Hematopoietic multipotent progenitor cell (in vitro differentiated cells): ENCODE measurements at places on chromosomes 6 and 20.

GRCh38 chr20:33656010-33656782 is 5.9 kb upstream of the C20orf144 start:
- DNase-seq = no peak

GRCh38 chr6:12479881-12480280 is 189.7 kb downstream of the EDN1 start:
- no peak for DNase-seq

DNA sequence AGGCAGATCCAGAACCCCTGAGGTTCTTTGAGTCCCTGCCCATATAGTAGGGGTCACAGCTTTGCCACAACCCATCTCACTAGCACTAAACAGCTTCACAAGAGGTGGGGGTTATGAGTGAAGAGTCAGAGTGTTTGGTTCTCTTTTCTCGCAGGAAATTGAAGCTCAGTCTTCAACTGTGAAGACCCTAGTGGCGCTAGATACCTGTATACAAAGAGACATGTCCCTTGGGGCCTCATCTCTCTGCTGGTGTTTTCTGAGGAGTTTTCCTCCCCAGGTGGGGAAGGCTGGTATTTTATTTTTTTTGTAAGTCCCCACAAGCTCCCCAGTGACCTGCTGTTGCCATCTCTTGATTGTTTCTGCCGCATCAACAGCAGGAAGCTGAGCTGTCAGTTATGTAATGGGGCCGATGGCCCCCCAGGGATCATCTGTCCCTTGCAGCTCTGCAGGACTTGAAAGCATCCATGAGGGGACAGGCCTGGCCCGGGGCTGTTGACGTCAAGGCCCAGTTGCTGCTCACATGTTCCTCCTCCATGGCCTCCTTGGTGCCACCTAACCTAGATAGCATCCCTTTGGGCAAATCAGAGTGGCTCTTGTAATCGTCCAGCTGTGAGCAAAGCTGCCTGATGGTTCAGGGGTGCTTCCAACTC is 23.1 kb downstream of the STK35 start:
- no peak for DNase-seq

GRCh38 chr20:47073766-47074475 is 179.3 kb downstream of the EYA2 start:
- DNase-seq = no peak

DNA sequence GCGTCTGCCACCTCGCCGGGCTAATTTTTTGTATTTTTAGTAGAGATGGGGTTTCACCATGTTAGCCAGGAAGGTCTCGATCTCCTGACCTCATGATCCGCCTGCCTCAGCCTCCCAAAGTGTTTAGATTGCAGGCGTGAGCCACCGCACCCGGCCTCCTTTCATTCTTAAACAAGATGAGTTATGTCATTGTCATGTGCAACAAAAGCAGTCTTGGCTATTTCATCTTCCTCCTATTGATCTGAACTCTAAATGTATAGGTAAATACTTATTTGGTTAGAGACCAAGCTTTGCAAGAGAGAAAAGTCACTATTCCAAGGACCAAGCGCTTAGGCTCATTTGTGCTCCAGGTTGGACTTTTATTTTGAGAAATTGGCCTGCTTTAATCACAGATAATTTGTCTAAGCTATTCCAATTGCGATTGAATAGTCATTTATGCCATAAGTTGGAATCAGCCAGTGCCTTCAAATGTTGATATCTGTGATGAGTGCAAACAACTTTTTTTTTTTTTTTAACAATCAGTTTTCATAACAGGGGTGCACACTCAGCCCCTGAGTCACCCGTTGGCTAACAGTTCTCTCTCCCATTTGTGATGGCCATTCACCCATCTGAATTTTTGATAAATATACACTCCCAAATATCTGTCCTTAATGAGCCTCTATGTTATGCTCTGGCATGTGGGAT is 167.3 kb downstream of the BCAS1 start:
- DNase-seq = no peak

DNA sequence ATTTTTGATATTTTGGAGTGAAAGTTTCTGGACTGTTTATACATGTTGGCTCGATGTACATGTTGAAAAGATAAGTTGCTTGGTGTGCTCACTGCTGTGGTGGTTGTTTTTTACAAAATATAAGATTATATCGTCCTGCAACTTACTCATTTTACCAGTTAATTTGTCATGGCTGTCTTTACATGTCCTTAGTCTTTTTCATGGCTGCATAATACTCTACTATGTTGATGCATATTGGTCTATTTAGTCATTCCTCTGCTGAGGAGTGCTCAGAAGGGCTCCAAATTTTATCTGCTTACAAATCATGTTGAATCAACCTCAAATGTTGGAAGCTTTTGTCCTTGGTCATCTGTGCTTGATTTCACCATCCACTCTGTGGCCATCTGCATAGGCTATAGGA is 164.6 kb downstream of the BCKDHB start:
- no peak for DNase-seq

GRCh38 chr6:104589940-104590339 is 269.8 kb downstream of the HACE1 start:
- no peak for DNase-seq

GRCh38 chr6:154732538-154733182 is 556 bp upstream of the SCAF8 start:
- no peak for DNase-seq

DNA sequence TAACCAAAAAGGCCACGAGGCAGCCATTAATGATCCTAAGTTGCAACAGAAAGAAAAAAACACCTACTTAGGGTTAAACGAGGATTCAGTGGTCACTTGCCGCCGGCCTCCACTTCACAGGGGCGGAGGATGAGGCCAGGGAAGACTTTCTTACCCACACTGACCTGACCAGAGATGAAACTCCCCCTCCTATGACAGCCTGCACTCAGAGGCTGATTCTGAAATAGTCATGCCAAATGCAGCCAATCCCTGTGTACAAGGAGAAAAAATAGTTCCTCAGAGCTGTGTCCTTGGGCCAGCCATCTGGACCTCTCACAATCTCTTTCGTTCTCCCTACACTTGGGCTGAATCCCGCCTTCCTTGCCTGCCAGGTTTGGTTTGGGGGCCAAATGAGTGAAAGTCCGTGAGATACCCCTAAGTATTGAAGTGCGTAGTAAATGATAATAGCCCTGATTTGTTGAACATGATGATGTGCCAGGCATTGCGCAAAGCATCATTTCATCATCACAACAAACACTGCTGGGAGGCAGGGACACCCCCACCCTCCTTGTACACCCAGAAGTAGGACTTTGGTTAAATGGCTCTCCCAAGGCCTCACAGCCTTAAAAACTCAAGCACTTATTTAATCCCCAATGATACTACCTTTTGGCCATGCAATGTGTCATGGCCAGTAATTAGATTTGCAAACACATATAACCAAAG is 3.2 kb upstream of the IRF4 start:
- DNase-seq = no peak

GRCh38 chr6:91279740-91280493 is 693.0 kb upstream of the MAP3K7 start:
- DNase-seq = no peak

DNA sequence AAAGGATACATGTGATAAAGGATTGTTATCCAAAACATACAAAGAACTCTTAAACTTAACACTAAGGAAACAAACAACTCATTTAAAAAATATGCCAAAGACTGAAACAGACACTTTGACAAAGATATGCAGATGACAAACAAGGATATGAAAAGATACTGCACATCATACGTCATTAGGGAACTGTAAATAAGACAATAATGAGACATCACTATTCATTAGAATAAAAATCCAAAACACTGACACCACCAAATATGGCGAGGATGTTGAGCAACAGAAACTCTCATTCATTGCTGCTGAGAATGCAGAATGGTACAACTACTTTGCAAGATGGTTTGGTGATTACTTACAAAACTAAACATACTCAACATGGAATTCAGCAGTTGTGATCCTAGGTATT is 156.5 kb upstream of the FOXA2 start:
- DNase-seq = no peak

- DNase-seq = no peak
These were observed 329.1 kb upstream of the SOX4 start for GRCh38 chr6:21264288-21265033.

GRCh38 chr20:11712639-11713160 is 205.0 kb upstream of the BTBD3 start:
- no peak for DNase-seq

- DNase-seq = no peak
These were observed 150.4 kb upstream of the QKI start for GRCh38 chr6:163263998-163264661.

DNA sequence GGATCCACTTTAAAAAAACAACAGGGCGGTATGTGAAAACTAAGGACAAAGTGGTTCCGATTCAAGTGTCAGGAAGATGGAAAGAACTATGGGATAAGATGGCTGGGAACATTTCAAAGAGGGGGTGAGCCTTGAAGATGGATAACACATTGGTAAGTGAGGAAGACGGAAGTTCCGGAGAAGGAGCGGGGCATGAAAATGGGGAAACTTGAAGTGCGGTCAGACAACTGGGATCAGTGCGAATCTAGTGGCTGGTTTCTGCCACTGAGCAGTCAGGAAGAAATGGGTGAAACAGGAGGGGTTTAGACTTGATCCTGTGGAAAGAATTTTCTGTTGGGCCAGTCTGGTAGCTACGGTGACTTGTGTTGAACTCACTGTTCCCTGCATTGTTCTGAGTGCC is 1.2 kb downstream of the NAA20 start:
- DNase-seq = no peak

DNA sequence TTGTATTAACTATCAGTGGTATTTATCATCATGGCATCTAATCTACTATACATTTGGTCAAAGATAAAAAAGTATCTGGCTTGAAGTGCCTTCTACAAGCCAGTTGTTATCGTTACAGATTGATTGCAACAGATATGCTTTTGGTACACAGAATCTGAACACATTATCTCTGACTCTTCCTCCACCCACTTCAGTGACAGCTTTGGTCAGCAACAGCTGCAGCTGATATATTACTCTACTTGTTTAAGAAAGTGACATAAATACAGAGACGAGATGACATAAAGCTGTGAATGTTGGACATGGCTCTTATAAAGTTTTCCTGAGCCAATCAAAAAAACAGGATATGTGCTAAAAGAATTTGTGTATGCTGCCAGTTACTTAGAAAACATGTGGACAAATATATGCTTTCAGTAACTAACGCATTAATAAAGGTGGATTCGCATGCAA is 77.6 kb downstream of the HIVEP2 start:
- DNase-seq = no peak

DNA sequence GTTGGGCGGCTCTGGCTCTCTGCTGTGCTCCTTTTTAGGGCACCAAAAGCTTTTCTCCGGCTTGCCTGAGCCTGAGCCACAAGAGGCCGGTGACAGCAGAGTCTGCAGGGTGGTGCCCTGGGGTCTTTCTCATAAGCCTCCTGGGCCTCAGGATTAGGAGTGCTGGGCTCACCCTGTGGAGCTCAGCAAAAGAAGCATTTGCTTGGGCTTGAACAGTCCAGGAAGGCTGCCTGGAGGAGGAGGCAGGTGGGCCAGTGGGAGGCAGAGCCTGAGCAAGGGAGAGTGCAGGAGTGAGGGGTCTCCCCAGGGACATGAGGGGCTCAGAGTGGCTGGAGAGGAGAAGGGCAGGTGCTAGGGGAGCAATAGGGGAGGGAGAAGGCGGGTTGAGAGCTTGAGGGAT is 32.9 kb upstream of the MRGBP start:
- no peak for DNase-seq

DNA sequence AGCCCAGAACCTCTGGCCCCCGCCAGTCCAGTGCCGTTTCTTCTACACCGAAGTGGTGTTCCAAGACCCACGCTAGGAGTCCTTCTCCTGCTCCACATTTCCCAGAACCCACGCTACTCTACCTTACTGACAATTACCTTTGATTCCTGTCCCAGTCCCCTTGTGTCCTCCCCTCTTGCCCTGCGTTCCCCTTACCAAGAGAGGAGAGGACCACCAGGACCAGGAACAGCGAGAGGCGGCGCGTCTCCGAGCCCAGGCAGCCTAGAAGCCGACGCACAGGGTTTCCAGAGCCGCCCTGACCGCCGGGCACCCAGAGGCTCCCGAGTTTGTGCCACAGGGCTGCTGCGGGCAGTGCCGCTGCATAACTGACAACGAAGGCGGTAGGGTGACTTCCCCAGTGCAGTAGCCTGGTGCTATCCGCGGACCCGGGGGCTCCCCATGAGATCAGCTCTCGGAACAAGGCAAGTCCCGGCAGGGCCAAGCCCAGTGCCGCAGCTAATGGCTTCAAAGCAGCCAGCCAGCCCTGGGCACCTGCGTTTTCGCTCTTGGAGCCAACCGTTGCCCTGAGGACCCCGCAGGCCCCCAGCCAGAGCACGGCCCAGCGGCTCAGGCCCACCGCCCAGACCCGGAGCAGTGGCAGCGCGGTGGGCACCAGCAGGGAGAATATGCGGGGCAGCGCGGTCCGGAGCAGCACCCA is 512 bp downstream of the TAP1 start:
- peak; percentile 51 for DNase-seq

GRCh38 chr20:35496481-35496880 is 33.0 kb downstream of the C20orf173 start:
- DNase-seq = no peak

GRCh38 chr6:23456396-23456795 is 669.6 kb upstream of the NRSN1 start:
- no peak for DNase-seq

DNA sequence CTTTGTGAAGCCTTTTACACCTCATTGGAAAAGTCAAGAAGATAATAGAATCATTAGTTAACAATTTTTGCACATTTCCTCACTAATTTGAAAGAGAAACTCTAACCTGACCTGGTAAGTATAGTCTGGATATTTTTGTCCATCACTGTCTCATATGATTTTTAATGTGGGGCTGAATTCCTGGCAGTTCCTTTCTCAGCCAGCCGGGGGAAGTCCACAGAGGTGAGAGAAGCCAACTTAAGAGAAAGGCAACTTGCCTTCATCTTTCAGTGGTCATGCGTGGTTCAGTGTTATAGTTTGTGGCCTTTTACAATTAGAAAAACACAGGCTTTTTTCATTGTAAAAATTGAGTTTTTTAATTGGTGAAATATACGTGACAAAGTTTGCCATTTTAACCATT is 80.6 kb downstream of the CDYL start:
- DNase-seq = no peak

DNA sequence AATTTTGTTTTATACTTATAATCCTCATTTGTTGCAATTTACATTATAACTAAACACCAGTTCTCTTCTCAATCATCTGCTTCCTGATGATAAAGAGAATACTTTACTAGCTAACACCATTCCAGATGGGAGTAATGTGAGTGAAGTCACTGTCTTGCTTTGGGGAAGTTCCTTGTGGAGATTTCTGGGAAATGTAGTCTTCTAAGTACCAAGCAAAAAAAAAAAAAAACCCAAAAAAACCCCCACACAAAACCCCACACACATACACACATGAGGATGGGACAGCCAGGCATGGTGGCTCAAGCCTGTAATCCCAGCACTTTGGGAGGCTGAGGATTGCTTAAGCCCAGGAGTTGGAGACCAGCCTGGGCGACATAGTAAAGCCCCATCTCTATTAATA is 2.2 kb upstream of the SNPH start:
- DNase-seq = no peak

DNA sequence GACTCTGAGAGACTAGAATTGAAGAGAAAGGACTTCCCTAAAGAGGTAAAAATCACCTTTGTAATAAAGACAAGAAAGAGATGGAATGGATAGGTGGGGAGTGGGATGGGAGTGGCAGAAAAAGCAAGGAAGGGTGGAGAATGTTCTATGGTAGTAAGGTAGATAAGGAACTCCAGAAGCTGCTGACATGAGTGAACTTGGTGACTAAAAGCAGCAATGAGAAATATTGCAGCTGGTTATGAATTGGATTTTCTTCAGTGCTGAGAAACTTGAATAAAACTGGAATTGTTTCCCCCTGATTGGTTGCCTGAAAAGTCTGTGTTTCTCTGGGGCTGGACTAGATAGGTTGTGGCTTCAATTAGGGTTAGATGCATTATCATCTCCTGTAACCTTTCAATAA is 15.7 kb upstream of the DTNBP1 start:
- no peak for DNase-seq

- no peak for DNase-seq
These were observed 299.5 kb downstream of the PAX1 start for GRCh38 chr20:22004946-22005345.
